NCI-H1048 (cell line): ENCODE measurements at places on chromosomes 5 and 9.

DNA sequence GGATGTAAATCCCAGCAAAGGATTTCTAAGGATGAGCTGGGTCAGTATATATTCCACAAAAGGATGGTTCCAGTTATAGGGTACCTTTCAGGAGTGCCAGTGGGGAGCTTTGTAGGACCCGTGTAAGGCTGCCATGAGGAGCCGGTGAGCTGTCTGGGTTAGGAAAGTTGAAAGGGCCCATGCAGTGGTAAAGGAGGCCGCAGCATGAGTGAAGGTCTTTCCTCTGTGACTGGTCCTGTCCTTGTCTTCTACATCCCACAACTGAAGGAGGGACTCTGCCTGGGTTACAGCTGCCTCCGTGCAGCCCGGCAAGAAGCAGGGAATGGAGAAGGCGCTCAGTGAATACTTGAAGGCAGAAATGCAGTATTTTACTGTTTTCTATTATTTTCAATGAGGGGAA, 58.9 kb downstream of the HSPA4 start:
- DNase-seq: no peak

DNA sequence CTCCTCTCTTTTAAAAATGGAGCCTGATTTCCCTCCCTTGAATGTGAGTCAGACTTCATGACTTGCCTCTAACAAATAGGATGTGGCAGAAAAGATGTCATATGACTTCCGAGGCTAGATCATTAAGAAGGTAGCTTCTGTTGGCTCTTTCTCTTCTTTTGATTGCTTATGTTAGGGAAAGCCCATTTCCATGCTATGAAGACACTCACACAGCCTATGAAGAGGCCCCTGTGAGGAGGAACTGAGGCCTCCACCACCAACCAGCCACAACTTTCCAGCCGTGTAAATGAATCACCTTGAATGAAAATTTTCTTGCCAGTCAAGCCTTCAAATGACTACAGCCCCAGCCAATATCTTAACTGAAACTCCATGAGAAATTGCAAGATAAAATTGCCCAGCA, 413.4 kb downstream of the TMEM38B start:
- no peak for DNase-seq

GRCh38 chr9:89988458-89988857, 383.6 kb downstream of the GADD45G start:
- no peak for DNase-seq

- DNase-seq: no peak
These were observed 205.6 kb downstream of the C9orf50 start for GRCh38 chr9:129414993-129415941.

GRCh38 chr5:85646641-85647040, 971.1 kb upstream of the COX7C start:
- DNase-seq: no peak

DNA sequence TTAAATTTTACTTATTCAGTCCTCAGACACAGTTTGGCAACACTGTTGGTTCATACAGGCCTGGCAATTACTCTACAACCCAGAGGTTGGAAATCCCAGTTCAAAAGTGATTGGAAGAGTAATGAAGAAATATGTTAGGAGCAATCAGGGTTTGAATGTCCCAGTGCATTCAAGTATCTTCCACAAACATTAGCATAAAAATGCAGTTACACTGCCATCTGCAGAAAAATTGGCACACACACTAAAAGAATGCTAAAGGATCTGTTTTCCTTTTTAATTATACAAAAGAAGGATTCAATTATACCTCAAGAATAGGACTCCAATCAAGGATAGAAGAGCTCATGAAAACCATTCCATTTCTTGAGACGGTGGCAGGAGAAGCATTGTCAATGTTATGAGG, 130.2 kb downstream of the DNAH5 start:
- no peak for DNase-seq

- DNase-seq: no peak
These were observed 67.1 kb downstream of the LHX2 start for GRCh38 chr9:124078641-124079040.

DNA sequence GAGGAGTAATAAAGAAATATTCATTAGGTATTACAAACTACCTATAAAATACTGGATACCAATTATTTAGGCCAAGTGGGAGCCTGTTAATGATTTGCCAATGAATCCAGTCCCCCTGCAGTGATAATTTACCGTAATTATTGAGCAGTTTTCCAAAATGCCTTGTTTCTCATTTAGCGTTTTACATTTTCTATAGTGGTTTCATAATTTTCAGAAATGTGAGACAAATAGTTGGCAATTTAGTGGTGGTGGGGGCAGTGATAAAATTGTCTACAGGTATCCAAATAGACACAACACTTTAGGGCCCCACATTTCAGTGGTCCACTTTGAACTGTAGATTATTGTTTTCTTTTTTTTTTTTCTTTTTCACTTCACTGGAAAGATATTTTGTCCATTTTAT, 27.3 kb upstream of the ALDH1A1 start:
- DNase-seq: no peak

DNA sequence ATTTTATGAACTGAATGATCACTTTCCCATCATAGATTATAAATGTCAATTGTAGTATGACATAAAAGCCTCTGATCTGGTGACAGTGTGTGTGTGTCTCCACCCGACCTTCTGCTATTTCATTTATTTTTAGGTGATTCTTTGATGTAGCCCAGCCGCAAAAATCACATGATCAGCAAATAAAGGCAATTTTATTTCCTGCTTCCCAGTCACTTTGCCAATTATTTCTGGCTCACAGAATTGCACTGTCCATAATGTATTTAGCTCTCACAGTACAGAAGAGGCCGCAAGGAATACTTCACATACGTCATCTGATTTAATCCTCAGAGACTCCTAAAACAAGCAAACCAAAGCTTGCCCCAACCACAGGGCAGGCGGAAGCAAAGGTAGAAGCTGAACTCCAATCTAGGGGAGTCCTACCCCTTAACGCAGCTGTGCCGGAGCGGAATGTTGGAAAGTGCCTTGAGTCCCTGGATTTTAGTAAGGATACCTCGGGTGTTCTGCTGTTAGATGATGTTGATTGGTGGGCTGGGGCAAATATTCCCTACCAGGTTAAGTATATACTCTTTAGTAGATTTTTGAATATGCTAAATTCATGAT, 384.0 kb upstream of the IRX4 start:
- DNase-seq: no peak

- no peak for DNase-seq
These were observed 53.5 kb downstream of the NIPSNAP3B start for GRCh38 chr9:104817437-104817836.

DNA sequence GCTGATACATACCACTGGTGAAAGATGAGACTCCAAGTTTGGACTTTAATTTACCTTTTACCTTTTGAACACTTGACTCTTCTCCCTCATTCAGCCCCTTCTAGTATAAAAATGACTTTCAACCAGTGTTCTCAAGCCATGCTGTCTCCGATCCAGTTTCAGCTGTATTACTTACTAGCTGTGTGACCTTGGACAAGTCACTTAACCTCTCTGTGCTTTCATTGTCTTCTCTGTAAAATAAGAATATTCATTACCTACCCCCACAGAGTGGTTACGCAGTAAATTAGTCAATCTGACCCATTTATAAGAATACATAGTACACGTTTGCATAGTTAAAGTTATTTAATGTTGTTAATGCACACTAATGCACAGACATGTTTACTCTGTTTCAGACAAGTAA, 12.6 kb upstream of the CEMIP2 start:
- DNase-seq: no peak

GRCh38 chr9:91949392-91949945, 559 bp downstream of the ROR2 start:
- no peak for DNase-seq
